ENCODE measurements at places on chromosomes 16 and 17.

GRCh38 chr17:63035695-63036094 lies 69.7 kb downstream of the TANC2 start:
- no peak for DNase-seq

DNA sequence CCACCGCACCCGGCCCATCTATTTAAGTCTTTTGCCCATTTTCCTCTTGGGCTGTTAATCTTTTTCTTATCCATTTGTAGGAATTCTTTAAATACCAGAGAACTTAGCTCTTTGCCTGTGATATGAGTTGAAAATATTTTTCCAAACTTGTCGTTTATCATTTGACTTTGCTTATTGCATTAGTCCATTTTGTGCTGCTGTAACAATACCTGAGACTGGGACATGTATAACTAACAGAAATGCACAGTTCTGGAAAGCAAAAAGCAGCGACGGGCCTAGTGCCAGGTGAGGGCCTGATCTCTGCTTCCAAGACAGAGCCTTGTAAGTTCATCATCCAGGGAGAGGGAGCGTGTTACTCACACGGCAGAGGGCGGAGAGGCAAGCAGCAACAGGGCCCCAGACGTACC lies 25.6 kb upstream of the BHLHA9 start:
- DNase-seq: no peak

GRCh38 chr17:13822700-13823099 lies 221.0 kb upstream of the HS3ST3A1 start:
- no peak for DNase-seq

GRCh38 chr16:82782715-82783251 lies 156.0 kb downstream of the CDH13 start:
- DNase-seq: no peak

GRCh38 chr16:80125677-80126076 lies 415.1 kb upstream of the DYNLRB2 start:
- DNase-seq: no peak

DNA sequence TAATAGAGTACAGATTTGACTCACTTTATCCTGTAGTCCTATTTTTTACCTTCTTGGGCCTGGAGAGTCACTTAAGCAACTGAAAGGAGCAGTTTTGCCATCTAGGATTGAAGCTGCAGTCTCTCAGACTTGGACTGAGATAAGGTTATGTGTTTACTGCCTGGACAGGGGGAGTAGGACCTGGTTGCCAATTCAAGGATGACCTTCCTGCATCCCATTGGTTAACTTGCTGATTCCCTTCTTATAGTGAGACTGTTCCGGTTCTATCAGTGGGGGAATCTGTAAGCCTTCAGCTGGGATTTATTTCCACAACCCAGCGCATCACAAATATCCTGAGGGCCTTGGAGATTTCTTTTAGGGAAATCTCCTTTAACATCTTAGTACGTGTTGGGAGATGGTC lies 2.9 kb downstream of the UBN1 start:
- no peak for DNase-seq

DNA sequence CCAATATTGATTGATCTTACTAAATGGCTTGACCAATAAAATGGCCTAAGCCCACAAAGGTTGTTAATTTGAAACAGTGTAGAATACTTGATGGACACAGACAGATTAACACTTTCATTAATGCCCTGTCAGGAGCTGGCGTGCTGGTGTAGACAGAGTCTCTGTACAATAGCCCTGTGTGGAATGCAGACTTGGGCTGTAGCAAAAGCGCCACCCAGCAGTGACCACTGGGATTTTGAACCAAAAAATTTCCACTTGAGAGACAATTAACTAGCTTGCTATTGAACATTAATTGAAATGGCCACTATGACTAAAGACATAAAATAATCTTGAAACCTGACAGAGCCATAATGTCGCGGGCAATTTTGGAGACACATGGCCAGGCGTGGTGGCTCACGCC lies 19.7 kb upstream of the GUCY2D start:
- peak; percentile 14 for DNase-seq

Data from HT-29 (cell line).